Psoas muscle (tissue), 8 donors: ENCODE measurements at places on chromosomes 7 and 10.

GRCh38 chr10:62183442-62183841, 85.2 kb downstream of the RTKN2 start:
- no peak for DNase-seq

- DNase-seq, result no peak
Observed at GRCh38 chr10:35435824-35436223, 99.5 kb downstream of the CCNY start.

GRCh38 chr7:79420464-79420863, 33.0 kb downstream of the MAGI2 start:
- no peak for DNase-seq

GRCh38 chr7:4725850-4726450, 43.9 kb downstream of the FOXK1 start:
- DNase-seq, result no peak

- no peak for DNase-seq
Observed at GRCh38 chr7:75758491-75758890, 13.5 kb downstream of the CCL26 start.

DNA sequence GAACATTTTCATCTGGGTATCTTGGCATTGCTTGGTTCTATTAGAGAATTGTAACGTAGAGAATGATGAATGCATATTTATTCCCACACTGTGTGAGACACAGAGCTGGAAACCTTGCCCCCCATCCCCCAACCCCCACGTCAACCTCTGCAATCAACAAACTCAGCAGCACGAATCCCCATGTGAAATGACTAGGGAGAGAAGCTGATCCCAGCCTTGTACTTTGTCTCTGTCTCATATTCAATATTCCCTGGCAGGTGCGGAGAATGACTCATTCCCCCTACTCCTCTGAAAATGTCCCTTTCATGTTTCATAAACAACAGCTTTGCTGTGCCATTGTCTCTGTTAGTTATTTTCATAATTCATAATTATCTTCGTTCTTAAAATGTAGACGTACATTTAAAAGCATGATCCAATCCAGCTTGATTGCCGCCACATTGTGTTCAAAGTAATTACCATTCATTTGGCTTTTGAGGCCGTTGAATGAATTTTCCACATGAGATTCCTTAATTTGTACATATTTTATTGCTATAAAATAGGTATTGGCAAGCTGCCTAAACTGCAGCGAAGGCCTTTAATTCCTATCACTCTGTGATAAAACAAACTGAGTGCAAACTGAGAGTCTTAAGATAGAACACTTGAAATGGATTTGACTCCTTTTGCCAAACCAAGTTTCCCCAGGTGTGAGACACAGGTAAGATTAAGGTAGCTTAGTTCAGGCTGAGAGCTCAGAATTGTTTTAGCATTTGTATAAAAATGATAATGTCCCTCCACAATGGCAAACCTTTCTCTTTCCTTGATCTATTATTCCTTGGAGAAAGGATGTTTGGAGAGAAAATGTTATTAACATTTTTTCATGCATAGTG, 920.2 kb downstream of the TYW1 start:
- no peak for DNase-seq

DNA sequence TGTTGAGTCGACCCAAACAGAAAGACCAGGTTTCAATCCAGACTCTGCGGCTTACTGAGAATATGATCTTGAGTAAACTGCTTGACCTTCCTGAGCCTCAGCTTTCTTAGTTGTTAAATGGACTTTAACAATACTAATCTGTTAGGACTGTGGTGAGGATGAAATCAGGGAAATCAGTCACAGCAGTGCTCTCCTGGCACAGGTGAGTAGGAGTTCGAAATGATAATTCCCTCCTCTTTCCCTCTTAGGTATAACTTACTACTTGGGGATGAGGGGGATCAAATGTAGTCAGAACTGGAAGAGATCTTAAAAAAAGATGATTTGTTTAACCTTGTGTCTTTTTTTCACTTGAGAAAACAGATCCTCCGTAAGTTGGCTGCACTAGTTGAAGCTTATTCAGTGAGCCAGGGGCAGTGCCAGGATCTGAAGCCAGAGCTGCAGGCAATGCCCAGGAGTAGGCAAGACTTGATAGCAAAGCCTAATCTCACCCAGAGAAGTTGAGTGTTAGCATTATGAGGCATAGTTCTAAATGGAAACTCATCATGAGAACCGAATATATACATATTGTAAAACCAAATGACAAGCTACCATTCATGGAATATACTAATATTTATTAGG, 1.8 kb upstream of the MAGI2 start:
- no peak for DNase-seq

- peak; percentile 82 for DNase-seq
Observed at GRCh38 chr7:14761510-14762296, 140.8 kb downstream of the DGKB start.

DNA sequence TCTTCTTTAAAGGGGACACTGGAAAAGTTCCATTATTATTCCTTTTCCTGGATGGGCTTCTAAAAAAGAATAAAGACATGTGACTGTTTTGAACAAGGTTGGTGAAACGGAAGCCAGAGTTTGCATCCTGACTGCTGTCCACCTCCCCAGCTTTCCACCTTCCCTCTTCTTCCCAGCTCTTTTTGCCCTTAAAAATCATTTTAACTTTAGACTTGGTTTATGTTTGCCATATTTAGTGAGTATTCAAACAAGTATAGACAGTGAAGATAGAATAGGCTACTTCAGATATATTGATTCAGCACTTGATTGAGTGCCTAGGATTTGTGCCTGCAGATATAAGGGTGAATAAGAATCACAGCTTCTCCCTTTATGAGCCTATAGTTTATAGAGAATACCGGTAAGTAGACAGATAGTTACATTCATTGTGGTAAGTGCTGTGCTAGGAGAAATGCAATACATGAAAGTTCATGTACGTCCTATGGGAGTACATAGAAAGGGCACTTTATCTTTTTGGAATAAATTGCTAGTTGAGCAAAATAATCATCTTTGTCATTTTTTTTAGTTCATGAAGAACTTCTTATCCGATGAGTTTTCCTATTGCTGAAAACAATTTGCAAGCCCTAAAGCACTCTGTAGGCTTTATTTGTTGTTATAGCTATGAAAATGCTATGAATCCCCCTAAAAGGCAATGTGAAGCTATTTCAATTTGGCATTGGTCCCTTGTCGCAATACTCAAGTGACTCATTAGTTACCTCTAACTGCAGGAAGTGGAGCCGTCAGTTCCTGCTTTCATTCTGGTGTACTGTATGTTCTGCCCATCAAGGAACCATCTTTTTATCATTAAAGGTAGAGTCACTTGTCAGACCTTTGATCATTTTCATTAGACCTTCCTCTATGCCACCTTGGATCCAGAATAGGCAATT, 57.2 kb upstream of the STRIP2 start:
- no peak for DNase-seq

- no peak for DNase-seq
Observed at GRCh38 chr10:22823109-22823508, 104.7 kb upstream of the ARMC3 start.

GRCh38 chr10:90592638-90593302, 265.1 kb downstream of the HTR7 start:
- no peak for DNase-seq

DNA sequence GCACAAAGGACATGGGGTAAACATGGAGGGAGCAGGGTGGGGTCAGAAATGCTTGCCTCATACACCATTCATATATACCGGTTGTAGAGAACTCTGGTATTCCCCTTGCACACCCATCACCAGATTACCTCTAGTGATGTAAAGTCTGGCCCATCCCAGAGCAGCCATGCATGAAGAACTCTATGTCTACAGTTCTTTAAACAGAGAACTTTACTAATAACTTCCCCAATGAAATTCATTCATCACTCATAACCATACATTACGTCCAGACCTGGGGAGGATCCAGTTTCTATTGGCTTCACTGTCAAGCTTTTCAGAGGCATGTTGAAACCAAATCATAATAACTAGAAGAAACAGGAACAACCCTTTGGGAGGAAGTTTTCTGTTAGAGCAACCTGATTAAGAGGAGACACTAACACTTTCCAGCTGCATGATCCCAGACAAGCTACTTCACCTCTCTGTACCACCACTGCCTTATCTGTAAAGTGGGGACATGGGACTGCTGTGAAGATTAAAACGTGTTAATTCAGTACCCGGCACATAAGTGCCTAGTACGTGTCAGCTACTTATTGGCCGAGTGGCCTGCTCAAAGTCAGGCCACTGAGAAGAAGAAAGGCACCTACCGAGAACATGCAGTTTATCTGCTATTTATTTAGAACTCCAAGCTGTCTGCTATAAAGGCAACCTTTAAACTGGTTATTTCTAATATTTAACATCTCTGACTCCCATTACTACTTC, 59.7 kb downstream of the IGF2BP3 start:
- no peak for DNase-seq

GRCh38 chr10:117928741-117929140, 118.0 kb downstream of the RAB11FIP2 start:
- no peak for DNase-seq

GRCh38 chr7:36013246-36014014, 139.6 kb upstream of the EEPD1 start:
- DNase-seq, result no peak

DNA sequence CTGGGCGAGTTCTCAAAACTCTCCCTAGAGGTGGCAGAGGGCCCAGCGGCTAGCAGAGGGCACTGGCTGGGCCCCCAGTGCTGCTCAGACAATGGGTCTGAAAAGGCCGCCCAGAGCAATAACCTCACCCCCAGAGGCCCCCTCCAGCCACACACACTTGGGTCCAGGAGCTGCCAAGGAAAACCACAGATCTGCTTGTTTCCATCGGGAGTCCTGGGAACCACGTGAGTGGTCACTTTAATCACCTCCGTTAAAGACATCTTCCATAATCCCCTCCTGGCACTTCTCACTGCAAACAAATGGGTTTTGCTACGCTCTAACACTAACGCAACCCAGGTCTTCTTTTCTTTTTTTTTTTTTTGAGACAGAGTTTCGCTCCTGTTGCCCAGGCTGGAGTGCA, 30.0 kb downstream of the NUDT1 start:
- no peak for DNase-seq

DNA sequence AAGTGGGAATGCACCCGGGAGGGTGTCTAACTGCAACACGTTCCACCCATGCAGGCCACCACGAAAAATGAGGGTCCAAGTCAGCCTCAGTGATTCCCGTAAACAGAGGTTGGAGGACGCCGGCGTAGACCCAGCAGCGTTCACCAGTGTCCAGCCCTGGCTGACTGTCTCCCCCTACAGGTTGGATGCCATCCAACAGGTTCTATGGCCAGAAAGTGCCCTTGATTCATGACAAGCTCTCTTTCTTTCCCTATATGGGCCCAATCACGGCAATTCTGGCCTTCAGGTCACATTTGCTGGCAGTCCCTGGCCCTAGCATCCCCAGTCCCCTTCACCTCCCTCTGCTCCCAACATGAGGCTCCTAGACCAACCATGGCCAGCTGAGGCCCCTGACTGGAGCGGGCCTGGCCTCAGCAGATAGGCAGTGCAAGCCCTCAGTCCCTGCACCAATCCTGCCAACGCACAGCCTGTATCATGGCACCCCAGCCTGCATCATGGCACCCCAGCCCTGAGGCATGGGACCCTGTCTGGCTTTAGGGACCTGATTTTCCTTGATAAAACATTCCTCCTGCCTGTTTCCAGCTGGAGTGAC, 227.4 kb downstream of the GRID1 start:
- no peak for DNase-seq

GRCh38 chr7:149279111-149279743, 17.2 kb downstream of the ZNF783 start:
- DNase-seq, result no peak

GRCh38 chr7:31133497-31133896, 81.4 kb downstream of the ADCYAP1R1 start:
- DNase-seq, result no peak

- peak; percentile 60 for DNase-seq
Observed at GRCh38 chr7:43439631-43440401, 143.1 kb upstream of the STK17A start.

DNA sequence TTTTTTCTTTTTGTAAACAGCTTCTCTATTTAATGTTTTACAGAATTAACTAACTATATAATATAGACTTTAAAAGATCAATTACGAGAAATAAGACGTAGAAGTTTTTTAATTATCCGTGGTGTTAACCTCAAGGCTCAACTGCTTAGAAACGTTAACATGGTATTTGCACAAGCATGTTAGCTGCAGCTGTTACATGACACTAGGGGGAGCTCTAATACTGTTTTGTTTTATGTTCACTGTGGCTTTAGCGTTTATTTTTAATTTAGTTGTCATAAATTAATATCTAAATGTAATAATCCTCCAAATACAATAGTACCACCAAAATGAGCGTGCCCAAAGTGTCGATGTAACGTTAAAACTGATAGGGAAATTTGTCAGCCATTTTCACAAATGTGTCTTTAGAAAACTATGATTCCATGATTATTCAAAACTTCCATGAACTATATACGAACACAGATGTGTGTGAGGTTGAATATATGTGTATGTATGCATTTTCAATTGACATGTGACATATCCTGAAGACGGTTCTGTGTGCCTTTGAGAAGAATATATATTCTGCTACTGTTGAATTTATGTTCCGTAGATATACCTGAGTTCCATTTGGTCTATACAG, 828.8 kb upstream of the MBL2 start:
- DNase-seq, result no peak

DNA sequence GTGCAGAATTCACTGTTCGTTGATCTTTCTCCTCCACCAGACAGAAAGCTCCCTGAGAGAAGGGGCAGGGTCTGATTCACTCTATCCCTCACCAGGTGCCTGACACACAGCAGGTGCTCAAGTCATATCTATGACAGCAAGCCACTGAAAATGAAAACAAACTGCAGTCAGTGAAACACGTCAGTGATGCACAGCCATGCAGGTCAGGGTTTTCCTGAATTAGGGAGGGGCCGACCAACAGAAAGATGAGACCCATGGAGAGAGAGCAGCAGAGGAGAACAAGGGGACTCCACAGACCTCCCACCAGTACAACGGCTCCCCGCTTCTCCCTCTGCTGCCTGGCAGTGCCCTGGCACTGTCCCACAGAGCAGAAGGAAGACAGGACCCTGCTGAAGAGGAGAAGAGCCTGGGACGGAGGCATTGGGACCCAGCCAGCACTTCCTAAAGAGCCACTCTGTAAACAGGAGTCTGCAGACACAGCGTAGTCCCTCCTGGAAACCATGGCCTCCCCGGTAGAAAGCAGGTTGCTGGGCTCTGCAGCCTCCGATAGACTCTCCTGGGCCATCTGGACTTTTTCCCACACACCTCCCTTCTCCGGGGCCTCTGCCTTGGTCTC, 50.3 kb downstream of the FAM53B start:
- DNase-seq, result peak; percentile 45
